Activated CD8-positive, alpha-beta memory T cell treated with anti-CD3 and anti-CD28 coated beads, Interleukin-2, amount 10 ng/mL, durations not matched to agents 7 days and 5 days (primary cell): ENCODE measurements at places on chromosomes 4 and X. TPM values are rescaled to one million over a fixed set of nuclear protein-coding genes. Genes with fewer than 3 reads are reported as not detected.

IL2 gene
- total RNA-seq = 1.1 TPM

DMD gene
- total RNA-seq = 0.32 TPM

IGBP1 gene
- total RNA-seq = 43.1 TPM

F8A3 gene
- total RNA-seq = 10.5 TPM

MAP7D2 gene
- total RNA-seq = 0.40 TPM

PAGE5 gene
- 0.47 TPM for total RNA-seq

CXCL11 gene
- total RNA-seq = 0.40 TPM

IL3RA gene
- total RNA-seq = 3.1 TPM

DNA sequence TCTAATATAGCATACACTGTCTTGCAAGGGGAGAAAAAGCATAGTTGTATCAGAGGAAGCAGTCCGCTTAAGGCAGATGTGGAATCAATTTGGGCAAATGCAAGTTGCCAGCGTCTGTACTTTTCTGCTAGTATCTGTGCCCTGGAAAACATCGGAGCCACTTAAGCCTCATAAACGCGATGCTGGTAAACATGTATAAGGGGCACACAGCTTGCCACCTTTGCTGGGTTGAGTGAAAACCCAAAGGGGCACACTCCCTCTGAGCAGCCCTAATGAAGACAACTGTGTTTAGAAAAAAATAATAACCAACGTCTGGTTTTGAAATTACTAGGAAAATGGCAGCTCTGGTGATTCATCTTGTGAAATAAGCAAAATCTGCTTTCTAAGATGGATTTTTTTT is 24.3 kb downstream of the SMIM20 start:
- peaks cover 6% of the 10 kb centered on the region for H3K36me3 ChIP-seq
- no peak for DNase-seq
- peak overlapping the region; percentile 87 for H3K27ac ChIP-seq
- H3K4me3 ChIP-seq = peak overlapping the region; percentile 5

GRCh38 chr4:10354225-10354624 is 103.0 kb downstream of the ZNF518B start:
- H3K4me3 ChIP-seq = no peak overlapping the region
- no peak for DNase-seq
- peaks cover 16% of the 10 kb centered on the region for H3K27me3 ChIP-seq
- H3K36me3 ChIP-seq = no peaks in the 10 kb centered on the region
- no peaks in the 10 kb centered on the region for H3K4me1 ChIP-seq

- no peaks in the 10 kb centered on the region for H3K27me3 ChIP-seq
- DNase-seq = peak; percentile 40
- H3K4me1 ChIP-seq = peaks cover 28% of the 10 kb centered on the region
- H3K36me3 ChIP-seq = peaks cover 13% of the 10 kb centered on the region
Observed at GRCh38 chrX:69162361-69162865, 2.8 kb downstream of the PJA1 start.

GRCh38 chr4:175234162-175234561 is 316.0 kb downstream of the ADAM29 start:
- no peaks in the 10 kb centered on the region for H3K36me3 ChIP-seq
- no peak overlapping the region for H3K27ac ChIP-seq
- H3K27me3 ChIP-seq = no peaks in the 10 kb centered on the region
- no peak overlapping the region for H3K4me3 ChIP-seq
- H3K4me1 ChIP-seq = no peaks in the 10 kb centered on the region

DNA sequence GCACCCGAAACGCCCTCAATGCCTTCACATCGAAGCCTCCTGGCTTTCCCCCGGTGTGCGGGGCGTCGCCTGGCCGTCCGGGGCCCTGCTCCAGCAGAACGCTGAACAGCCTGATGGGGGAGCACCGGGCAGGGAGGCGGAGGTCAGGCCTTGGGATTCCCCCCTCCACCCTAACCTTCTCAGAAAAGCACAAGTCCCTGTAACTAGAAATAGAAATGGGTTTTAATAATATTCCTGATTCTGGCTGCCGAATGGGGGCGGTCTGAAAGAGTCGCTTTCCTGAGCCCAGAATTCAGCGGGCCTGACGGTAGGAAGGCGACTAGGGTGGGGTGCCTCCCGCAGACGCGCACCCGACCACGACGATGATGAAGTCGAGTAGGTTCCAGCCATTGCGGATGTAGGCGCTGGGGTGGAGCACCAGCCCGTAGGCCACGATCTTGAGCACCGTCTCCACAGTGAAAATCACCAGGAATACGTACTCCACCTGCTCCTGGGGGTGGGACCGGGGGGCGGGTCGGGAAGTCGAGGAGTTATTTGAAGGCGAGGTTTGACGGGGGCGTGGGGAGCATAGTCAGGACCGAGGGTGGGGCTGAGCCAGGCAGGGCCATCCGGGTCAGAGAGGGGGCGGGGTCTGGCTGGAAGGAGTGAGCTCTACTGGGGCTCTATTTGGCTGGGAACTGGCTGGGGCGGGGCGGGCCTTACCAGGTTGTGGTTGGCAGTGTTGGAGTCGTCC is 2.5 kb downstream of the CACNA1F start:
- H3K27me3 ChIP-seq = no peaks in the 10 kb centered on the region
- peak overlapping the region; percentile 76 for H3K4me3 ChIP-seq
- H3K27ac ChIP-seq = peak overlapping the region; percentile 90
- no peaks in the 10 kb centered on the region for H3K36me3 ChIP-seq
- peaks cover 19% of the 10 kb centered on the region for H3K4me1 ChIP-seq

DNA sequence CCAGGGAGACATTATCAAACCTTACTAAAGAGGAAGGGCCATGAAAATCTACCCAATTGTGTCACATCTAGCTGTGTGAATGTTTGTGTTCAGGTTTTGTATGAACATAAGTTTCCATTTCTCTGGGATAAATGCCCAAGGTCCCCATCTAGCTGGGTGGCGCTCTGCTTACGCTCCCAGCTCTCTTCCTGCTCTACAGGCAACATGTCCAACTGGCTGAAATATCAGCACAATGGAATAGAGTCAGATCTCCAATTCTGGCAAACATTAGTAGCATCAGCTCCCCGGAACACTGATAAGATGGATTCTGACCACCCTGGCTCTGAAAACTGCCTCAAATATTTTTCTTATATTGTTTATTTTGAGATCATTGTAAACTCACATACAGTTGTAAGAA is 74.8 kb downstream of the IRF2 start:
- no peak overlapping the region for H3K27ac ChIP-seq
- H3K4me3 ChIP-seq = no peak overlapping the region
- DNase-seq = no peak
- no peaks in the 10 kb centered on the region for H3K27me3 ChIP-seq

DNA sequence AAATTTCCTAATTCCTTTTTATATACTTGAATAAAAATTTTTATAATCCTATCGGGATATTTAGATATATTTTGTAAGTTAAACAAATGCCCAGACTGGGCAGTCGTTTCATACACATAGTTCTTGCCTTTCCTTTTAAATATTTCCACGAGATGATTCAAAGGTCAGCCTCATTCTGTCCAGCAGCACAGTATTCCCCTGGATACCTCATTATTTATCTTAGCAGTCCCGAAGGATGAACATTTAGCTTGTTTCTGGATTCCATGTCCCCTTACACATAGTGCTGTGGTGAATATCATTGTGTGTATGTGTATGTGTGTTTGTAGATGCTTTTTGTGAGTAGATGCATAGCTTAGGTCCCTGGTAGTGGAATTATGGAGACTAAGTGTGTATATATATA is 38.3 kb downstream of the RAPGEF2 start:
- no peak overlapping the region for H3K27ac ChIP-seq
- H3K27me3 ChIP-seq = no peaks in the 10 kb centered on the region
- no peak for DNase-seq
- peaks cover 3% of the 10 kb centered on the region for H3K36me3 ChIP-seq

DNA sequence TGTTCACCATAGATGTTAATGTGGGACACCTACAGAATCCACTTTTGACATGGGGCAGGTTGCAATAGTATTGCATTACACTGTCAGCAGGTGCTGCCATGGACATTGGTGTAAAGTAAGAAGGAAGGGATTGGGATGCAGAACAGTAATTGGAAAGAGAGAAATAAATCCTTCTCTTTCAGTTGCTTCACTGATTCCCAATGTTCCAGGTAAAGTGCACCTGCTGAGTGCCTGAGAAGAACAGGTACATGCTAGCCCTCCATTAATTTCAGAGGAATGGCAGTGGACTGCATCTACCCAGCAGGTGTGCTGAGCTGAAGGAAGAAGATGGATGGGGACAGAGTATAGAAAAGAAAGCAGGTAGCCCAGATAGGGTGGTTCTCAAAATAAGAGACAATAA is 248.5 kb downstream of the TENM3 start:
- no peak for DNase-seq
- peaks cover 10% of the 10 kb centered on the region for H3K4me1 ChIP-seq
- no peak overlapping the region for H3K27ac ChIP-seq
- H3K27me3 ChIP-seq = peaks cover 4% of the 10 kb centered on the region
- H3K36me3 ChIP-seq = no peaks in the 10 kb centered on the region
- H3K4me3 ChIP-seq = no peak overlapping the region

- no peak overlapping the region for H3K4me3 ChIP-seq
- DNase-seq = no peak
- H3K27ac ChIP-seq = no peak overlapping the region
- H3K36me3 ChIP-seq = peaks cover 58% of the 10 kb centered on the region
Observed at GRCh38 chrX:136735601-136736000, 45.1 kb downstream of the ARHGEF6 start.

DNA sequence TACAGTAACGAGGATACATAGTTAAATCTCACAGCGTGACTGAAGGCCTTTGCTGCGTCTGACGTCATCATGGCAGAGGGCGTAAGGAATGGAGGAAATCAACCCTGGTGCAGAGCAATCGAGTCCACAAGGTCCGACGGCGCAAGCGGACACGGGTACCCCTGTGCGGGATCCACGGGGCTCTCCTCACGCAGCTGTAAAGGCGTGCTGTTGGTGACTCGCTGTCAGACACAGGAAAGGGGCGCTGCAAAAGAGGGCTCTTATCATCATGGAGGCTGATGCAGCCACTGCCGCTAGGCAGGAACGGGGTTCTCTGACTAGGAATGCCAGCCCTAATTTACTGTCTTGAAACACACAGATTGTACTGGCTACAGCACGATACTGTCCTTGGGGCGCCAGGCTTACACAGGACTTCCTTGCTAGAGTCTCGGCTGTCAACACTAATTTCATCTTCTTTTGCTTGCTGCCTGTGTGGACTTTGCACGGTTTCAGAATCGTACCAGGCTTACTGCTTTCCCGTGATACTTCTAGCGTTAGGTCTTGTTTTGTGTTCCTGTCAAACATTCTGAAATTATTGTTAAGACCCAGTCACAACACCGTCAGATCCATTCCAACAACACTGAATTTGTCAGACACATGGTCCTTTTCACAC is 13.6 kb downstream of the RNF212 start:
- DNase-seq = peak; percentile 33
- H3K36me3 ChIP-seq = no peaks in the 10 kb centered on the region
- H3K4me3 ChIP-seq = no peak overlapping the region
- H3K27ac ChIP-seq = no peak overlapping the region

DNA sequence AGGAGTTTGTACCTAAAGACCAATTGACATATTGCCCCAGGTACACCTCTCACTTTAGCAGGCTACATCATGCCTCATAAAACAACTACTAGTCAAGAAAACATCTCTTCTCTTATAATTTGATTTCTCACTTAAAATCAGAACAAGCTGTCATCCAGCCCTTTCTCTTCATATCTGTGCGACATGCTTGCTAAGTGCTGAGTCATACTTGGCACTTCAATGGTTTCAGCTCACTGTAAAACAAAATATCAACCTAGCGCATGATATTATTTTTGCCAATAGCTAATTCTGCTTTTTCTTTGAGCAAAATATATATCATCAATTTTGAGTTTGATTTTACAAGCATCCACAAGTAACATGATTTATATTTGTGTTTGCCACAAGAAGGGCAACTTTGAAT is 27.9 kb upstream of the FUNDC1 start:
- H3K4me1 ChIP-seq = no peaks in the 10 kb centered on the region
- H3K4me3 ChIP-seq = no peak overlapping the region
- no peaks in the 10 kb centered on the region for H3K27me3 ChIP-seq
- H3K36me3 ChIP-seq = peaks cover 2% of the 10 kb centered on the region
- DNase-seq = no peak

DNA sequence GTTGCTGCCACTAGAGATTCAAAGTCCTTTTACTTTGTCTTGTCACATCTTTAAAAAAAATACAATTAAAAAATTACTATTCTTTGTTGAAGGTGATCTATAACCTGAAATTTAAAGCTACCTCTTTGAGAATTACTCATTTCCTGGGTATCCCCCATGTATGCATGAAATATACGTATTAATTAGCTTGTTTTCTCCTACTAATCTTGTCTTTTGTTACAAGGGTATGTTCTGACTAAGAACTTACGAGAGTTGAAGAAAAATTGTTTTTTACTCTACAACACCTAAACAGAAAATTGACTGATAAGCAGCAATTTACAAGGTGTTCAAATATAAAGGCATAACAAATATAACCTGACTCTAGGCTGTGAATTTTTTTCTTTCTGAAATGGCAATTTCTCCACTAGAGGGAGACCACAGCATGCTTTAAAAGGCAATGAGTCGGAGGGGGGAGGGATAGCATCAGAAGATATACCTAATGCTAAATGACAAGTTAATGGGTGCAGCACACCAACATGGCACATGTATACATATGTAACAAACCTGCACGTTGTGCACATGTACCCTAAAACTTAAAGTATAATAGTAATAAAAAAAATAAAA is 249.6 kb downstream of the OPHN1 start:
- H3K27me3 ChIP-seq = no peaks in the 10 kb centered on the region
- H3K27ac ChIP-seq = no peak overlapping the region
- DNase-seq = no peak
- no peaks in the 10 kb centered on the region for H3K36me3 ChIP-seq
- H3K4me1 ChIP-seq = peaks cover 9% of the 10 kb centered on the region
